ENCODE measurements at places on chromosomes 3 and 15.

DNA sequence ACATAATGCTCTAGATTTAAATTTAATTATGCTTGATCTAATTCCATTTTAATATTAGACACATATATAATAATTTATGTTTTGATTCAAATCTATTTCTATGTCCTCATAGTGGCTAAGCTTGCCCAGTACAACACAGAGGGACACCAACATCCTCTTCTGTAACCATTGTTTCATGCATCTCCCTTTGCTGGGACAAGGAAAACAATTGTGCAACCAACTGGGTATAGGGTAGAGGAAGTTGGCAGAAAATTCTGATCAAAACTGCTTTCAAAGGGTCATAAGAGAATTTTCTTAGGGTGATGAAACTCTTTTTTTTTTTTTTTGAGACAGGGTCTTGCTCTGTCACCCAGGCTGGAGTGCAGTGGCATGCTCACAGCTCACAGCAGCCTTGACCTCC lies 121.4 kb upstream of the SGO1 start:
- no peak for DNase-seq

- no peak for DNase-seq
These were observed 14.1 kb upstream of the PGPEP1L start for GRCh38 chr15:99021694-99022093.

DNA sequence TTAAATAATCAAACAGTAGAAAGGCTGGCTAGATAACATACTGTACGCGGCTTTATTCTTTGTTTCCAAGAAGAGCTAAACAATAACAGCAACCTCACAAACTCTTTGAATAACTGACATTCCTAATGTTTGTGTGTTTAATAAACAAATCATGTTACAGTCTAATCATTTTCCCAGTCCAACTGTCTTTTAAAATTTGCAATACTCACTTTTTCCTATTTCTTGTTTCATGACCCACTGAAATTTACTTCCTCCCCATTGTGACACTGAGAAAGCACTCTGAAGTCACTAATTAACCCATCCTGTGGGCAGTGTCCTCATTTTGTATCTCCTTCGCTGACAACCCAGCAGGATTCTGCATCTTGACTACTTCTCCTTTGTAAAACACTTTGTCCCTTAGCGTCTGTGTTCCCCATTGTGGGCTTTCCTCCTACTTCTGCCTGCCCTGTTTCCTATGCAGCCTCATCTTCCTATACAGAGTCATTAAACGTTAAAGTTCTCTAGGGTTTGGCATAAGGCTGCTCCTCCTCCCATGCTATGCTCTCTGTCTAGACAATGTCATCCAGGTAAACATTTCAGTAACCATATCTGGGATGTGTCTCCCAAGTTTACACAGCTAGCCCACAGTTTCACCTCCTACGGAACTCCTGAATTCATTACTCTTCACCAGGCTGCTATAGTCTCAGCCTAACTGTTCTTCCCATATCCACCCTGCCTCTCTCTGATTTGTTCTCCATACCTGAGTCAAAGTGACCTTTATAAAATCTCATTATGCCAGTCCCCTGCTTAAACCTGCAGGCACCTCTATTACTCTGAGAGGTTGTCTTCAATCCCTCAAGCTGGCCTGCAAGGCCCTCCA lies 148.9 kb downstream of the GREM1 start:
- peak; percentile 49 for DNase-seq

GRCh38 chr3:114721209-114721608 lies 425.9 kb downstream of the ZBTB20 start:
- no peak for DNase-seq

DNA sequence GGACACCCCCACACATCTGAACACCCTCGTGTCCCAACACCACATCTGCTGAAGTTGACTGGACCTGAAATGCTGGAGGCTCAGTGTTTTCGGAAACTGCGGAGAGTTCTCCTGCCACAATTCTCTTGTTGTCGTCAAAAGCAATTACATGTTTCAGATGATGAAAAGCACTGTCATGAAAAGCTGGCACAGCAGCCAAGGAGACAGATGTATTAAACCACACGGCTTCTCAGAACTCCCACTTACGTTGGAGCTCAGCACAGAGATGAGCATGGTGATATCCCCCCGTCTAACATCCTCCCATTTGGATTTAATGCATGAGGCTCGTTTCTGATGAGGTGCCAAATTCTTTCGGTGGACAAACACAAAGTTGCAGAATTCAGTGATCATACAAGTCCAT lies 180.1 kb downstream of the RORA start:
- no peak for DNase-seq

DNA sequence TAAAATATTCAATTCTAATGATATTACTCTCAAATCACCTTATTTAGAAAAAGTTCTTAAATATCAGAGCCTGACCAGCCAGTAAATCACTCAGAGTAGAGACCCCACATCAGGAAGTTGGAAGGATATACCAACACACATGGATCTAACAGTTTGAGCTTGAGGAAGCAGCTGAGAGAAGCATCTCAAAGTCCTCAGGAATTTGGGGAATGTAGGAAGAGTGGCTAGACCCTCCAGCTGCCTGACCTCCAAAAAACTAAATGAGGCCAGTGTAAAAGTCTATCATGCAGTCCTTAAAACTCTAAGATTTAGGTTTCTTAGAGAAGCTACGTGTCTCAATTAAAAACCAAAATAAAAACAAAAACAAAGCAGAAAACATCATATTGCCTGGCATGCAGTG lies 55.4 kb downstream of the SETD2 start:
- DNase-seq = no peak

- peak; percentile 53 for DNase-seq
These were observed 432 bp upstream of the RAD54L2 start for GRCh38 chr3:51538115-51538458.

DNA sequence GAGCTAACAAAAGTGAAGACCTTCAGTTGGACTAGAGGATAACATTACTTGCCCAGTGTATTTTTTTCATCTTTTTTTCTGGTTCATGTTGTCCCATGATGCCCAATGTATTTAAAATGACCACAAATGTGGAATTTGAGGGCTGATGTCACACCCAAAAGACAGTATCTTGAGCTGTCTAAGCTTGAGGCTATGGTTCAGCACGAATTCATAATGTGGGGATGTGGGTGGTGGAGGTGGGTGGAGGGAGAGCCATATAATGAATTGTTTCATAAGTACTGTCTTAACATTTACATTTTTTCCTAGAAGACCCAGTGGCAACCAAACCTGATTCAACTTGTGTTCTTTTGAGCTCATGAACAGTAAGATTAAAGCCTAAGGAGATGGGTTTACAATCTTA lies 37.5 kb downstream of the CHAC1 start:
- DNase-seq = no peak

- DNase-seq = peak; percentile 49
These were observed 961 bp downstream of the HAPLN3 start for GRCh38 chr15:88894348-88894818.
